Brain pericyte (primary cell): ENCODE measurements at places on chromosomes 2 and 18.

GRCh38 chr2:55420439-55420725 lies 726 bp upstream of the CCDC88A start:
- no peak for DNase-seq

DNA sequence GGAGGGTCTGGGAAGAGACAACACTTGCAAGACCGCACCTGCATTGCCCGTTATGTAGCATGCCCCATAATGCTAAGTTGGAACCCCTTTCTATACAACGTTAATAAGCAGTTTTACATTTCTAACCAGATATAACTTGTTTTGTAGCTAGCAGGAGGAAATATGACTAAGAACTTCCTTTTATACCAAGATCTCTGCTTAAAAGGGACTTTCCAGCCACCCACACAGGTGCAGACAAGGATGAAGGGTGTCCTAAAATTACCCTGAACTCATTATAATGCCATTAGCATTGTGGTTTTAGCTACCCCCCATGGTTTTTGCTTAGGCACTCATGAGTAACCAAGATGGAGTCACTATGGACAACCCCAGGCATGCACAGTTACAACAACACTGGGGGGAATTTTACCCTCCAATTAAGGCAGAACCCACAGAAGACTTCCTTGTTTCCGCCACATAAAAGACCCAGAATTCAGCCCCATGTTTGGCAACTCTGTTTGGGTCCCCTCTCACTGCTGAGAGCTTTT lies 362.8 kb downstream of the CBLN2 start:
- no peak for DNase-seq

GRCh38 chr2:212845941-212846340 lies 305.5 kb downstream of the IKZF2 start:
- no peak for DNase-seq

GRCh38 chr2:20159411-20160070 lies 65.4 kb downstream of the SDC1 start:
- DNase-seq, result no peak

DNA sequence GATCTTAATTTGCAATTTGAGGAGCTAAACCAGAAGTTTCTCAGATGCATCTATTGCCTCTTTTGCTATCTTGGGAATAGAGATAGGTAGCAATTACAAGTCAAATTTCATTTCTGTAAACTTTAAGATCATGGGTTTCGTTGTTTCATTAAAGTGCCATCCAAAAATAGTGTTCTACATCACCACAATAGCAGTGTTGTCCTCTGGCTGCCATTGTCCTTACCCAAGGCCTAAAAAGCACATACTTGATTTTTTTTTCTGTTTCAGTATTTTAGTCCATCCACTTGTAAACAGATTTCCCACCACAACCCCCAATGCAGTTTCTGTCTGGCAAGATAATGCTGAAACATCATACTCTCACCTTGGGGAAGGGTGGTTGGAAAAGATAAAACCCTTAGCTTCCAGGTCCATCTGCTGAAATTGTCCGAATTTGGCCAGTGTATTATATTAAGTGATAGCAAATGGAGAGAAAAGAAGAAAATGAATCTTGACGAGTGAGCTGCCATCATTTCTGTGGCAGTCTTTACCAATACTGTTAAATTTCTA lies 136.2 kb downstream of the LCLAT1 start:
- DNase-seq, result no peak

DNA sequence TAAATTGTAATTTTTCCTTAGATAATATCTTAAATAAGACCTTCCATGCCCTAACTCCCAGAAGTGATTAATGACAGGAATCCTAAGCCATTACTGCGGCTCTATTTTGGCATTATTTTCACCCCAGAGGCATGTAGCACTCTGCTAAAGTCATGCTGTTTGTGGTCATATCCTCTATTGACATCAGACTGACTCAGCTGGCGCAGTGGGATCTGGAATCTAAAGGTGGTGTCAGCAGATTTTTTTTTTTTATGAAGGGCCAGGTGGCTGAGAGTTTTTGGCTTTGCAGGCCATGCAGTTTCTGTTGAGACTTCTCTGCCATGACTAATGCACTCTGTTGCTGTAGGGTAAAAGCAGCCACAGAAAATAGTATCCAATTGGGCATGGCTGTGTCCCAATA lies 64.1 kb upstream of the ACVR1C start:
- DNase-seq, result peak; percentile 73

- DNase-seq, result no peak
Observed at GRCh38 chr2:7016601-7017211, 99.5 kb downstream of the RNF144A start.

DNA sequence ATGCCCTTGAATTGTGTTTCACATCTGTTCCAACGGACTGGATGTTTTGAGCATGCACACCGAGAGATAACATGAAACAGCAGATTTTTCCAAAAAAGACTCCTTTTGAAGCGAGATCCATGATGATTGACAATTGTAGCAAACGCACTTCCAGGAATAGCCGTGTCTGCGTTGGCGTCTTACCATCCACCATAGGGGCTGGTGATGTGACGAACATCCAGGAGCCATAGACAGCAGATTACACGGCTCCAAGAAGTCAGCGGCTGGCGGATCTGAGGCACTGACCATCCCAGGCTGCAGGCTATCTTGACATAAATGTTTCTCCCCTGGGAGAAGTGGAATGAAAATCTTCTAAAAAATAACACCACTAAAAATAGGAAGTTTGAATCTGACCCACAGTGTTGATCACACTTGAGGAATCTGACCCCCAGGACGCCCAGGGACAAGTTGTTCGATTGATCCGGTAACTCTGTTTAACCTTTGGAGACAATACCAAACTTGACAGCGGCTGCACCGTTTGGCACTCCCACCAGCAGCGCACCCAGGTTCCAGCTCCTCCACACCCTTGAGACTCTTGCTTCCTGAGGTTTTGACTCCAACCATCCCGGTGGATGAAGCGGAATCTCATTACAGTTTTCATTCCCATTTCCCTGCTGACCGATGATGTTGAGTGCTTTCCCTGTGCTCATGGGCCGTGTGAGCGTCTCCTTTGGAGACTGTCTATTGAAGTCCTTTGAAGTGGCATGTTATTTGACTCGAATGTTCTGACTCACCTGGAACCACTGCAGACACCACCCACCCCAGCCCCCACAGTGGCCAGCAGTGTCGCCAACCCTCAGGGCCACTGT lies 140.0 kb upstream of the GPC1 start:
- no peak for DNase-seq

- DNase-seq, result no peak
Observed at GRCh38 chr2:168456521-168457189, 583 bp downstream of the CERS6 start.

DNA sequence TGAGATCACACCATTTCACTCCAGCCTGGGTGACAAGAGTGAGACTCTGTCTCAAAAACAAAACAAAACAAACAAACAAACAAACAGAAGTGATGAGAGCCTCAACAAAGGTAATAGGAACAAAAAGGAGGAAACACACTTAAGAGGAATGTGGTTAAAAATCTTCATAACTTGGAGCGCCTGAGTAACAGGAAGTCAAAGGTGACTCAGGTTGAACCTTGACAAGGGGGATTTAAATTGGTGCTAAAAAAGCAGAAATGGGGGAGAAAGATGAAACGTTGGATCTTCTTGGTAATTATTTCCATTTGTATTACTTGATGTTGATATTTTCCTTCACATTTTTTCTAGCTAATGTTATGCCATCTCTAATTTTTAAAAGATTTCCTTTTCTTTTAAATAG lies 318.5 kb upstream of the TCF4 start:
- DNase-seq, result no peak

DNA sequence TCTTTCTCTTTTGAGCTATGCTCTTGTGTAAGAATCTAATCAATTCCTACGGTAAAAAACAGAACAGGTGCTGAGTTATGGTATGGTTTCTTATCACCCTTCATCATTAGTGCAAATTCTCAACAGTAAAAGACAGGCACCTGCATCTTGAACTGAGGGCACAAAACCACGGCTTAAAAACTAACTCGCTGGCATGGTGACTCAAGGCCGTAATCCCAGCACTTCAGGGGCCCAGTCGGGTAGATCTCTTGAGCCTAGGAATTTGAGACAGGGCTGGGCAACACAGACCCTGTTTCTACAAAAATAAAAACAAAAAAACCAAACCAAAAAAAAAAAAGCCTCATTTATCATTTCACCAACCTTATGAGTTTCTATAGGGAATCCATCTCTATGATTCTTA lies 33.3 kb downstream of the THAP4 start:
- DNase-seq, result no peak

- no peak for DNase-seq
Observed at GRCh38 chr2:212381428-212382102, 157.0 kb downstream of the ERBB4 start.

- no peak for DNase-seq
Observed at GRCh38 chr2:69030800-69031428, 17.9 kb downstream of the ANTXR1 start.

DNA sequence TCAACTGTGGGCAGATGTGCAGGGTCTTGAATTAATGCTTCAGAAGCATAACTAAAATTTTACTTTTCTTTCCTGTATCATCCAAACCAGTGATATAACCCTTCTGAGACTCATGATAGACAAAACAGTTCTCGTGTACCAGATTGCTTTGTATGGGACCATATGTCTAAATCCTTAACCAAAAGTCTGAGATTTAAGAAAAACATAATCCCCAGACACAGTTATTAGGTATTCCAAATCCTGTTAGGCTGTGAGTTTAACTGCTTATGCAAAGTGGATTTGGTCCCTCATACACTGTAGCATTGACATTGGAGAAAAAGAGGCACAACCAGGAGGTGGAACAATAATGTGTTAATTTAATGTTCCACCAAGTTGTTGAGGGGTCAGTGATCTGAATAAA lies 235.0 kb downstream of the PMAIP1 start:
- no peak for DNase-seq
